ENCODE measurements at places on chromosomes 5 and 9.

DNA sequence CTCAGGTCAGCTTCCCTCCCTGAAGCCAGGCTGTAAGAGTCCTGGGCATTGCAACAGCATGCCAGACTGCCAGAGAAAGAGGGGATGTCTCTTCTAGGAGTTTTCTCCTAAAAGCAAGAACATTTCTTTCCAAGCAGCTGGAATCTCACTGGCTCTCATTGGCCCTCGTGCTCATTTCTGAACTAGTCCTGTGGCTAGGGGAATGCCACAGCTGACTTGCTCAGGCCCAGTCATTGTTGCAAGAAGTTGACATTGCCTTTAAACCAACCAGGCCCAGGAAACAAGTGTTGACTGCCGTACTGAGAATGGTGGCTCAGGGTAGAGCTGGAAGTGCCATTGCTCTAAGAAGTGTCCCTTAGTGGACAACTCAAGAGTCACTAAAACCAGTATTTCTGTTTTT, 15.0 kb upstream of the CEP120 start:
- no peak for DNase-seq

GRCh38 chr5:14568333-14568732, 13.3 kb upstream of the OTULINL start:
- DNase-seq, result no peak

- peak; percentile 91 for DNase-seq
Observed at GRCh38 chr5:140795259-140795641, 598 bp downstream of the PCDHA2 start.

GRCh38 chr9:122463828-122464632, 13.7 kb downstream of the OR1J1 start:
- DNase-seq, result peak; percentile 65

DNA sequence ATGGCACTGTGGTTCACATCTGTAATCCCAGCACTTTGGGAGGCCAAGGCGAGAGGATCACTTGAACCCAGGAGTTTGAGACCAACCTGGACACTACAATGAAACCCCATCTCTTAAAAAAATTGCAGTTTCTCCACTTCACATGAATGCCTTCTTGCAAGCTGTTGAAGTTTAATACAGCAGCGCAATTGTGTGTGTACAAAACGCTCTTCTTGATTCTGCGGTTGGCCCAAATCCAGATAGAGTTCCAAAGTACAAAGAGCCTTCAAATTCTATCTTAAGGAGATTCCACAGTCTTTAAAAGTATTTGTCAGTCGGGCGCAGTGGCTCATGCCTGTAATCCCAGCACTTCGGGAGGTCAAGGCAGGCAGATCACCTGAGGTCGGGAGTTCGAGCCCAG, 9.3 kb upstream of the SETX start:
- no peak for DNase-seq

DNA sequence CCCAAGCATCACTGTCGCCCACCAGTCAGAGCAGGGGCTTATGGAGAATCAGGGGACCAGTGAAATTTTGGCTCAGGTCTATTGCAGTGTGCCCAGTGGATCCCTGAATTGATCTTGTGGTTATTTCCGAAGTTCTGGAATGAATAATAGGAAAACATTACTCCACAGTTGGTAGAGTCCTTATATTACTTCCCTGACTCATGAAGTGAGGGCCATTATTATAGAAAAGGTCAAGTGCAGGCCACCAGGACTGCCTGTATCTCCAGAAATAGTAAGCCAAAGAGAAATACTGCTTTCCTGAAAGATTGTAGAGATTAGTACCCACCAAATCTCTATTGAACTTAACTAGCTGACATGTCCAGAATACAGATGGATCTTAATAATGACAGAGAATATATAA, 335.0 kb downstream of the NPR3 start:
- no peak for DNase-seq

DNA sequence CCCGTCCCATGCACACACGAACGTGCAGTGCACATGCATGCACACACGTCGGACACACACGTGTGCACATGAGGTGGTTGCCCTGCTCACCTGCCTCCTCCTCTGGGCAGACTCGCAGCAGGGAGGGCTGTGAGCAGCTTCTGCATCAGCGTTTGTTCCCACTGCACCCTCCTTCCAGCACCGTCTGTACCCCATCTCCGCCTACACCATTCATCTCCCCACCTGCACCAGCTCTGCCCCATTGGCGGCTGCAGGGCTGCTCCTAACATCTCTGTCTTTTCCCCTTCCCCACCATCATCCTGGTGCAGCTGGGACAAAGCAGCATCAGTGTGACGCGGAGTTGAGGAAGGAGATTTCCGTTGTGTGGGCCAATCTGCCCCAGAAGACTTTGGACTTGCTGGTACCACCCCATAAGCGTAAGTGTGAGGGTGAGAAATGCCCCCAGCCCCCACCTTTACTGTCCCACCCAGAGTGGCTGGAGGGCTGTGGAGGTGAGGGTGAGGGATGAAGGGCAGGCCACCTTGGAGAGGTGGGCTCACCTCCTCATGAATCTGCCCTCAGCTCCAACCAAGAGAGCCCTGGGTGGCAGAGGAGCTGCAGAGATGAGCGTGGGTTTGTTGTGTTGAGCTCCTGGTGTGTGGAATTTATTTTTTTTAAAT, 234.6 kb downstream of the CACNA1B start:
- no peak for DNase-seq

DNA sequence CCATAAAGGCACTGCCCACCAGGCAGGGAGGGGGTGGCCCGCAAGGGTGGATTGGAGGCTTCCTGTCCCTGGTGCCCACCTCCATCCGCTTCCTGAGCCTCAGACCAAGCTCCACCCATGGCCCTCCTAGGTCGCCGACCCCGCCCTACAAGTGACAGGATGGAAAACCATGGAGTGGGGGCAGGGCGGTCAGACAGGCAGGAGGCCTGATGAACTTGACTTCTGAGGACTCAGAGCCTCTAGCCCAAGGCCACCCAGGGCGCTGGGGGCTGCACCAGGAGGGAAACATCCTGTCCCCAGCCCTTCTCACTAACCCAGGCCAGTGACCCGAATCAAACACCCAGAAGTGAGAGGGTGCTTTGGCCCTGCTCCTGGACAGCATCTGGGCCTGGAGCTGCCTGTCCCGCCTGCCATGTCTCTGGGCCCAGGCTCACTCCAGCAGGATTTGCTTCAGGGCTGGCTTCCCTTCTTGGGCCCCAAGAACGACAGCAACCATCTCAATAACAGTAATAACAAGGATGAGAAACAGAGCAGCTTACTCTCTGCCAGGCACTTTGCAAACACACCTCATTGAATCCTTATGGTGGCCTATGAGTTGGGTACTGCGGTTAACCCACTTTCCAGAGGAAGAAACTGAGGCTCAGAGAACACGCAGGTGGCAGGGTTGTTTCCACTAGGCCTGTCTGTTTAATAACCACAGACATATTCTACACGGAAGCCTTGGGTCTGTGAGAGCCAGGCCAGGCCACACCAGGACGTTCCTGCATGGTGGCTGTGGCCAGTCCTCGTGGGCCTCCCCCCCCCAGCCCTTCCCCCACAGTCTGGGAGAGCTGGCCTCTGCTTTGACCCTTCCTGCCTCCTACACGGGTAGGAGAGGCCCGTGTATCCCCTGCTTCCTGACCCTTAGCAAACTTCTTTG, 4.4 kb upstream of the ST6GALNAC6 start:
- DNase-seq, result no peak

DNA sequence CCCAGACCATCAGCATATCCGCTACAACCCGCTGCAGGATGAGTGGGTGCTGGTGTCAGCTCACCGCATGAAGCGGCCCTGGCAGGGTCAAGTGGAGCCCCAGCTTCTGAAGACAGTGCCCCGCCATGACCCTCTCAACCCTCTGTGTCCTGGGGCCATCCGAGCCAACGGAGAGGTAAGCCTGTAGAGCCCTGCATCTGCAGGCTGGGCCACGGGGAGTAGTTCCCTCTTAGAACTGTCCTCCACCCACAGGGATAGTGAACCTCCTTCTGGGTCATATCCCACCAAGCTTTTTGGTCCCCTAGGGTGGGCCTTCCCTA, 569 bp downstream of the GALT start:
- DNase-seq, result no peak

DNA sequence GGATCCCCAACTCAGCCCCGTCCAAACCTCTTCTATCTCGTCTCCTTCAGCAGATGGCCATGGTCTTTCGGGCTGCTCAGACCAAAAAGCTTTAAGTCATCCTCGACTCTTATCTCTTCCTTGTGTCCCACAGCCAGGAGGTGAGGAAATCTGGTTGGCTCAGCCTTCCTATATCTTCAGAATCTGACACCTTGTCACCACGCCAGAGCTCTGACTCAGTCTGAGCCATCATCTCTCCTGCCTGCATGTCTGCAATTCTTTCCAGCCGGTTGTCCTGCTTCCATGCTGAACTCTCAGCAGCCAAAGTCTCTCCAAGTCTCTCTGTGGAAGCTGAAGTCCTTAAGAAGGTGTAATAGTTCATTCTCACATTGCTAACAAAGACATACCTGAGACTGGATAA, 419.3 kb upstream of the ADAMTS16 start:
- no peak for DNase-seq

- no peak for DNase-seq
Observed at GRCh38 chr9:94991961-94992907, 265.7 kb downstream of the AOPEP start.

DNA sequence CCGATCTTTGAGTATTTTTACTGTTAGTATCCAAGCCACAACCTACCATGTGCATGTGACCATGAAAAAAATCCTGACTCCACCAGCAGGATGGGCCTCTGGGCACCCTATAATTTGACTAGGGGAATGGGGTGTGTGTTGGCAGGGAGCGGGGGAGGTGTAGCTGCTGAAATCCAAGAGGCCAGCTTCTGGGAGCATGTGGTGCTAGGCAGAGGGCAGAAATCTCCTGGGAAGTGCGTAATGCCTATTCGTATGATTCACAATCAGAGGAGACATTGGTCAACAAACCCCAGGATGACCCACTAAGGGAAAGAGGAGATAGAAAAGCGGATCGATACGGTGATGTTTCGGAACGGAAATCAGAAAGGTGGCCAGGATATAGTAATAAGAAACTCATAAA, 149.9 kb downstream of the ARSB start:
- DNase-seq, result no peak

- DNase-seq, result peak; percentile 50
Observed at GRCh38 chr5:34657988-34658387, 1.9 kb downstream of the RAI14 start.

GRCh38 chr5:132271251-132272246, 14.1 kb downstream of the PDLIM4 start:
- DNase-seq, result no peak

- DNase-seq, result no peak
Observed at GRCh38 chr9:105355781-105356180, 92.1 kb upstream of the FSD1L start.

DNA sequence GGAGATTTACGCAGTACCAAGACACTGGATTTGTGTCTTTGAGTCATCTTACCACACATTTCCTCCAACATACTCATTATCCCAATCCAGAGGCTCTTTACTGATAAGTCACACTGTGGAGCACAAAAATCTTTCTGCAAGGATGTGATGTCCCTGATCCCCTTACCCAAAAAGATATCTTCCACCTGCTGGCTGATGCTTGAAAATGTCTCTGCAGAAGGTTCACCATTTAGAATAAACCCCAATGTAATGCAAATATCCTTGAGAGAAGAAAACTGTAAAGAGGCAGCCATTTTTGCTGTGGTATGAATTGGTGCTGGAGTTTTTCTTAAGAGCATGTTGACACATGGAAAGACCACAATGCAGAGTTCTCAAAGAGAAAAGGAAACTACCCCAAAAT, 65.7 kb upstream of the RORB start:
- no peak for DNase-seq

DNA sequence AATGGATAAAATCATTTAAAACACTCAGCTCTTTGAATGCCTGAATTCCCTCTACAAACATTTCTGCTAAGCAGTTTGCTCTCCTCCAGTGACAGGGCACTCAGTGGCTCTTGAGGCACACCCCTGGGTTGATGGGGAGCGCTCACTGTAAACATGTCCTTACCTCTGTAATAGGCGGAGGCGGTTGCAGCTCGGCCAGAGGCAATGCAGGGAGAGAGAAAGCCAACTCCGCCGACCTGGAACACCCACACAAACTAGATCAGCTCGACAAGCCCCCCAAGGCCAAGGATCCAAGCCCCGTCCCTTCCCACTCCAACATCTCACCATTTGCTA, 329 bp downstream of the CDC23 start:
- no peak for DNase-seq

- DNase-seq, result no peak
Observed at GRCh38 chr5:112865128-112865527, 4.0 kb downstream of the SRP19 start.

GRCh38 chr5:169781420-169782345, 144.6 kb downstream of the DOCK2 start:
- DNase-seq, result no peak

- no peak for DNase-seq
Observed at GRCh38 chr5:577800-578199, 34.3 kb upstream of the CEP72 start.

DNA sequence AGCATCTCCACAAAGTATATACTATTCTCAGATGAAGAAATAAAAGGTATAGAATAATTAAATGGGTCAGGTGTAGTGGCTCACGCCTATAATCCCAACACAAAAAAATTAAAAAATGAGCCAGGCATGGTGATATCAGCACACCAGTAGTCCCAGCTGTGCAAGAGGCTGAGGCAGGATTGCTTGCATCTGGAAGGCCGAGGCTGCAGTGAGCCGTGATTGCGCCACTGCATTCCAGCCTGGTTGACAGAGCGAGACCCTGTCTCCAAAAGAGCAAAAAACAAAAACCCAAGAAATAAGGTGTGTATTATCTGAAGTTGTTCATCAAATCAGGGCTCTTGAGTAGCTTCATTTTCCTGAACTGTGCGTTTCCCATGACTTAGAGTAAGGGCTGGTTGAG, 83.2 kb upstream of the MYO10 start:
- no peak for DNase-seq

DNA sequence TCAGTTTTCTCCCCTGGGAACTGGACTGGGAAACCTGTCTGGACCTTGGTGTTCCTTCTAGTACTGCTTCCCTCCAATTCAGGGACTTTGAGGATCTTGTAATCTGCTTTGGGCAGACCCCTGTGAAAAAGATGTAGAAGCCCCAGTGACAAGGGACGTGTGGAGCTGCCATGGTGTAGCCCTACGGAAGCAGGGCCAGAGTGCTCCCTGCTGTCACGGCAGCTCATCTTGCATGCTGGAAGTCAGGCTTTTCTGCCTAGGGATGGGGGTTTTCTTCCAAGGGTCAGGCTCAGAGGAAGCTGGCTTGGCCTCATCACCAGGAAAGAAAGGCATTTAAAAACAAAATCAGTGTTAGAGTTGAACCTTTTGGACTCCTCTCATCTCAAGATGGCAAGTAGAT, 86.4 kb downstream of the AMBP start:
- DNase-seq, result no peak

DNA sequence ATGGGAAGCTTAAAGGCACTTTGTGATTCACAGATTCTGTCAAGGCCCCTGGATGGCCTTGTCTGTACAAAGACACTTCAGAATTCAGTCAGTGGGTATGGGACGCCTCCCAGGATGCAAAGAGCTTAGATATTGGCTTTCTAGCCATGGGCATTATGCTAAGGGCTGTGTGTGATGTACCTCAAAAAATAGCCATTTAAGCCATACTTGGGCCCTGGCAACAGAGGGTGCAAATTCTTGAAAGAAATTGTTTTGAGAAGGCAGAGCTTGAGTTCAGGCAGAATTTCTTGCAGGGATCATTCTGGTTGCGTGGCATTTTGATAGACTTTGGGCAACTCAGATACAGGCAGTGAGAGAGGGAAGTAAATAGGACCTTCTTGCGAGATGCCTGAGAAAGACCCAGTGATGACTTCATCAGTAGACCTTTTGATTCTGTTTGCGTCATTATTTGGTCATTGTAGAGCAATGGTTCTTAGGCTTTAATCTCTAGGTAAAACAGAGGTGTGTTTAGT, 3.9 kb downstream of the CYFIP2 start:
- no peak for DNase-seq

- DNase-seq, result no peak
Observed at GRCh38 chr5:88770276-88771257, 112.4 kb downstream of the MEF2C start.

- no peak for DNase-seq
Observed at GRCh38 chr5:153745778-153746395, 255.4 kb downstream of the GRIA1 start.
